GM23338 (cell line): ENCODE measurements at places on chromosomes 12 and 14. TPM values are rescaled to one million over a fixed set of nuclear protein-coding genes. Genes with fewer than 3 reads are reported as not detected.

Gene LRRC10
- total RNA-seq: not detected in 2 replicates

Gene SOS2
- 8.7 and 11.4 TPM in 2 replicates for total RNA-seq

Gene PABPN1
- 110 and 116 TPM in 2 replicates for total RNA-seq

Gene LRTM2
- 0.12 TPM in 1 of 2 replicates, not detected in the other for total RNA-seq

Gene TRHDE
- 5.7 and 7.7 TPM in 2 replicates for total RNA-seq

Gene TNFAIP2
- total RNA-seq: 9.8 and 14.1 TPM in 2 replicates

Gene LRRIQ1
- 0.47 and 1.4 TPM in 2 replicates for total RNA-seq

Gene FGF23
- 0.23 and 0.56 TPM in 2 replicates for total RNA-seq

Gene NABP2
- 25.5 and 31.6 TPM in 2 replicates for total RNA-seq

Gene MYF5
- not detected in 2 replicates for total RNA-seq

Gene NPFF
- 0.69 TPM in 1 of 2 replicates, not detected in the other for total RNA-seq

Gene LALBA
- not detected in 2 replicates for total RNA-seq

Gene VWF
- total RNA-seq: 0.31 and 0.56 TPM in 2 replicates

Gene KLRG1
- total RNA-seq: 5.1 and 8.0 TPM in 2 replicates

Gene SLC4A8
- total RNA-seq: 9.2 and 20.3 TPM in 2 replicates

Gene TMPRSS12
- not detected in 2 replicates for total RNA-seq

Gene LIN7A
- total RNA-seq: 6.2 and 6.5 TPM in 2 replicates

Gene PLEKHG7
- total RNA-seq: not detected in 2 replicates

Gene NKX2-1
- total RNA-seq: not detected in 2 replicates

Gene DNAI7
- total RNA-seq: not detected in 2 replicates

Gene APEX1
- 216 and 247 TPM in 2 replicates for total RNA-seq

Gene NAV3
- total RNA-seq: 10.5 and 12.0 TPM in 2 replicates

Gene LMO3
- 15.1 and 15.2 TPM in 2 replicates for total RNA-seq

Gene LAG3
- total RNA-seq: 1.0 and 4.7 TPM in 2 replicates

Gene BEGAIN
- total RNA-seq: 2.4 and 6.6 TPM in 2 replicates

Gene SMOC1
- 1.0 and 1.6 TPM in 2 replicates for total RNA-seq

Gene CFL2
- total RNA-seq: 14.8 and 17.2 TPM in 2 replicates

Gene DENND5B
- 17.2 and 19.3 TPM in 2 replicates for total RNA-seq

Gene RAB3IP
- total RNA-seq: 30.8 and 48.6 TPM in 2 replicates
